CD4-positive, alpha-beta T cell treated with Interleukin-17A for 4 hours (primary cell): ENCODE measurements at places on chromosomes 3 and 15.

DNA sequence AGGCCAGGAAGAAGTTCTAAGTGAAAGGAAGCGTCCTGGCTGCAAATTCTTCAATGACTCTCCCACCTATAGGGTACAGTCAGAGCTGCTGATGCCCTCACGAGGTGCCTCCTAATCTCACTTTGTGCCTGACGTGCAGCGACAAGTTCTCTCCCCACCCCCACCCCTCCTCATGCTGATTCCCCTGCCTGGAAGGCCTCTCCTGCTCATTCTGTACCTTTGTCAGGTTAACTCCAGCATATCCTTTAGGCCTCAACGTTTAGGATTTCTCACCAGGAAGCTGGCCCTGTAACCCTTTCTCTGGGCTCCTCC lies 25.0 kb downstream of the SLC12A8 start:
- DNase-seq = no peak

DNA sequence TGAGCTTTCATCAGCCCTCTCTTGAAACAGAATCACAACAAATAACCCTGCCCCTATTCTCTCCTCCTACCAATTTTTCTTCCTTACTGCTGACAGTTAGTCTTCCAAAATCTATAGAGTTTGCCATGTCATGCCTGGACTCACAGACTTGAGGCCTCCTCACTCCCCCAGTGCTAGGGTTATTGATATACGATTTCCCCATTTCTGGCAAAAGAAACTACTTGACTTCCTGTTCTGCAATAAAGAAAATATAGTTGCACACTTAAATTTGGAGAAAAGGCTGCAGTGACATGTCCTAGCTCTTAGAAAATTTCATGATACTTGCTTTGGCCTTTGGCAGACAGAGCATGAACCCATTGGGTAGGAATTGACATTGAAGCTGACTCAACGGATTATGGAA lies 75.9 kb downstream of the CYP19A1 start:
- no peak for DNase-seq

DNA sequence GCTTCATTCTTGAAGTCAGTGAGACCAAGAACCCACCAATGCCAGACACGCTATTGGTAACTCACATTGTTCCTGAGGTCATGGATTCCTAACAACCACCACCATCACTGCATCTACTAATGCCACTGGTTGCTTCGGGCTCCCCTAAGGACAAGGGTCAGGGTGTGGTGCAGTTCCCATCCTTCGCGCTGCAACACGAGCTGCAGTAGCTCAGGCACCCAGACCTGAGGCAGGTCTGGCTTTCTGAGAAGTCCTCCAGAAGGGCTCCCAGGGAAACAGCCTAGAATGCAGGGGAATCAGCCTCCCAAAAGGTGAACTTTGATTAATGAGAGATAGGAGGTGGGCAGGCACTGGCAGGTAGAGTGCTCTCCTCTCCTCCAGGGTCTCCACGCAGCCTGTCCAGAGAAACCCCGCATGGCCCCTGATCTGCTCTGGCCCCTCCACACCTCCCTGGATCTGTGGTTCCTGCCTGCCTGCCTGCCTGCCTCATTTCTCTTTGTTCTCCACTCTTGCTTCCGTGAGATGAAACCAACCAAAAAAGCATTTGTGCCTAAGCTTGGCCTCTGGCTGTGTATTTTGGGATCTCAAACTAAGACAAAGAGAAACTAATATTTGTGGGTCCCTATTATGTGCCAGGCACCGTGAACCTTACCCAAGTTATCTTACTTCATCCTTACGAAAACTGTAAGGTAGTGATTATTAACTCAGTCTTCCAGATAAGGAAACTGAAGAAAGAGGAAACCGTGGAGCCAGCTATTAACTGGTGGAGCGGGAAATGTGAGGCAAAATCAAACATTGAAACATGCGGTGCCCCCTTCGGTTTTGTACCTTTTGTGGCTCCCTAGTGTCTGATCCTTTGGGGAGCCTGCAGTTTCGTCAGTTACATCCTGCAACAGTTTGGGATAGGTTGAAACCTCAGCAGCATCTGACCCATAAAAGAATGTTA lies 43.9 kb upstream of the USP3 start:
- DNase-seq = no peak

- no peak for DNase-seq
Measured at GRCh38 chr3:78951342-78951945, 816.4 kb downstream of the ROBO1 start.

DNA sequence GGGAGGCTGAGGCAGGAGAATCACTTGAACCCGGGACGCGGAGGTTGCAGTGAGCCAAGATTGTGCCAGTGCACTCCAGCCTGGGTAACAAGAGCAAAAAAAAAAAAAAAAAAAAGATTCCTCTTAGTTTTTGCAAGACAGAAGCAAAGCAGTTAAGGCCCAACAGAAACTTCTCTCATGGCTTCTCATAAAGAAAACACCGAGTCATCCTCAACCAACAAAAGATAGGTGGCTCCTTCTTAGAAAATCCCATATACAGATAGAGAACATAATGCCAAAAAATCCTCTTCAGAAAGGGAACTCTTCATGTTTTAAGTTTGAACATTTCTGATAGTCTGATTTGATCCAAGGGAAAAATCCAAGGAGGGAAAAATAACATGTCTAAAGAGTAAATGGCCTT lies 12.5 kb upstream of the SKIL start:
- DNase-seq = no peak

- no peak for DNase-seq
Measured at GRCh38 chr3:42019144-42019952, 57.4 kb upstream of the ULK4 start.

GRCh38 chr3:71564361-71564760 lies 19.2 kb downstream of the FOXP1 start:
- DNase-seq = no peak

- no peak for DNase-seq
Measured at GRCh38 chr15:68868296-68868695, 47.6 kb upstream of the ANP32A start.
